SK-N-SH (cell line): ENCODE measurements at places on chromosomes 7 and 10.

- DNase-seq = no peak
Measured at GRCh38 chr10:64096941-64097340, 575.7 kb downstream of the REEP3 start.

DNA sequence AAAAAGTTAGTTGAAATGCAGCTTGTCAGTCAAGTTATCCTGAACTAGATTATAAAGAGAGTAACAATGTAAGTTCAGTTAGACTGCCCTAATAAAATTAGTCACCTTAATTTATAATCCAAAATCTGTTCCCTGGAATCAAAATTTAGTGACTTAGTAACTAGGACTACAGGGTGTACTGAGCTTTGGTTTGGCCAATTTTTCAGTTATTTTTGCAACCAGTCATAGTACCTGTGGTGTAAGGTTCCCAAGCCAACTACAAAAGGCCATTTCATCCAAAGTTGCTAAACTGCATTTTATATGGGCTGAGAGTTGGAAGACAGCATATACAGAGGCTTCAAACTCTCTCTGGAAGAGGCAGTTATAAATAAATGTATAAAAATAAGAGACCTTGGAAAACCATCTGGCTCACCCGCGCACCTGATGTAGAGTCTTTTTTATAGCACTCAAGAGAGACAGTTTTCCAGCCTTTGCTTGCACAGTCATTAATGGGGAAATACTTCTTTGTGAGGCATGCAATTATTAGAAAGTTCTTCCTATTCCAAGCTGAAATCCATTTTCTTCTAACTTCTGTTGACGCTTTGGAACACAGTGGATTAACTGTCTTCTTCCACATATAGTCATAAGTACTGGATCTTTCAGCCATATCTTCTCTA lies 59.2 kb downstream of the PUS7 start:
- no peak for DNase-seq

DNA sequence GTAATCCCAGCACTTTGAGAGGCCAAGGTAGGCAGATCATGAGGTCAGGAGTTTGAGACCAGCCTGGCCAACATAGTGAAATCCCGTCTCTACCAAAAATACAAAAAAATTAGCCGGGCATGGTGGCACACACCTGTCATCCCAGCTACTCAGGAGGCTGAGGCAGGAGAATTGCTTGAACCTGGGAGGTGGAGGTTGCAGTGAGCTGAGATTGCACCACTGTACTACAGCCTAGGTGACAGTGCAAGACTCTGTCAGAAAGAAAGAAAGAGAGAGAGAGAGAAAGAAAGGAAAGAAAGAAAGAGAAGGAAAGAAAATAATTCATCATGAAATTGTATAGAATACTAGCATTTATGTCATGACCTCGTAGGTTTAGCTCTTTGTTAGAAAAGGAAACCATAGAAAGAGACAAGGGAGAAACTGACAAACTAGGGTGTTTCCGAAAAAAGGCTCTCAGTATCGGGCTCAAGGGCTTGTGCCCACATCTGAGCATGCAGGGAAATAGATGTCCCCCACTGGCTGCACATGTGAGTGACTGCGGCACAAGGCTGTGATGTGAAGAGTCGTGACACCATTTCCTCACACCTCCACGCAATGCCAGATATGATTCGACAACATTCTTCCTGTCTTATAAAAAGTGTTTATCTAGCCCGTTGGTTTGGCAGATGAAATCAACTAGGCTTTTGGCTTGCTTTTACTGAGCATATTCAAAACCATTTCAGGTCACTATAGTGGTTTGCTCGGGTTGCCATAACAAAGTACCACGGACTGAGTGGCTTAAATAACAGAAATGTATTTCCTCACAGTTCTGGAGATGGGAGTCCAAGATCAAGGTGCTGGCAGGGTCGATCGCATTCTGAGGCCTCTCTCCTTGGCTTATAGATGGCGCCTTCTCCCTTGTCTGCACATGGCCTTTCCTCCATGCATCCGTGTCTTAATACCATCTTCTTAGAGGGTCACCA lies 2.0 kb downstream of the SRGN start:
- DNase-seq = no peak

DNA sequence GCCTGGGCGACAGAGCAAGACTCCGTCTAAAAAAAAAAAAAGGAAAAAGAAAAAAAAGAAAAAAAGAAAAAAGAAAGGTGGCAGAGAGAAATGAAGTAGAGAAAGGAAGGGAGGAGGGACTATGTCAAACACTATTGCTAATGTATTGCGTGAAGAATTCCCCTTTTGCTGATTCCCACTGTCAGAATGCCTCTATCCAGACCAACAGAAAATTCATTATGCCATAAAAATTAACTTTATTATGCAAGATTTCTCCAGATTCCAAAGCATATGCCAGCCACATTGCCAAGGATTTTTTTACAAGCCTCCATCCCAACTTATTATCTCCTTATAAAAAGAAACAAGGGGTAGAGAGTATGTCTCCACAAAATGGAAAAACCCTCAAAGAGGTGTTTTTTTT lies 209.3 kb downstream of the MTERF1 start:
- no peak for DNase-seq

- DNase-seq = no peak
Measured at GRCh38 chr10:47256751-47257336, 43.2 kb upstream of the GDF10 start.

- no peak for DNase-seq
Measured at GRCh38 chr10:6543431-6544005, 36.6 kb downstream of the PRKCQ start.

- DNase-seq = no peak
Measured at GRCh38 chr7:5363729-5364128, 59.9 kb downstream of the TNRC18 start.

DNA sequence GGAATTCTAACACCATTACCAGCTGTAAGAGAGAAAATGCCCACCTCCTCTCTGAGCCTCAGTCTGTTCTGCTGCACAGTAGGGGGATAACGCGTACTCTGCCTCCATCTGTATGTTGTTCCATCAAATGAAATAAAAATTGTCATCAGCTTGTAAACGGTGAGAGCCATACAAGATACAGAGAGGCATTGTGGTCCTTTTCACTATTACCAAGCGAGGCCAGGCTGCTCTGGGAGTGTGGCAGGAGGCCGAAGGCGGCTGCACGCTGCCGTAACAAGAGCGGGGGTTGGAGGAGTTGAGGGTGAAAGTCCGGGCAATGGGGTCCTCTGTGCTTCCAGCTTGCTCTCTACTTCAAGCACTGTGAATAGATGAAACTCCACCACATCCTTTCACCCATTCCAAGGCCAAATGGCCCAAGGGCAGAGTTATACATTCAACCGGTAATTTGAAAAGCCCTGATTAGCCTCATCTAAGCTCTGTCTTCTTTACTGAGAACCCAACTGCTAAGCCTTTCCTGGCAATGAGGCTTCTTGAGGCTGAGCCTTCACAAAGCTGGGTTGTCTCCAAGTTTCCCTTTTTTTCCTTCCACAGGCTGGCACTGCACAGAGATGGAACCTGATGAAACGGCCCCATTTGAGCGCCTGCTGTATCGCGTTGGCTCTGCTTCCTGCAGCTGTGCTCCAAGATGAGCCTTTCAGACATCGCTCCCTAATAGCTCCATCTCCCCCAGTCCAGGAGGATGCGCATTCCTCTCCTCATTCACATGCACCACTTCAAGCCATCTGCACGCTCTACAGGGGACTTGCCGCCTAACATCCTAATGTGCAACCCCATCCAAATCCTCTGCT lies 47.2 kb downstream of the PYROXD2 start:
- DNase-seq = no peak

- no peak for DNase-seq
Measured at GRCh38 chr7:151292850-151293249, 44.4 kb upstream of the SMARCD3 start.

- no peak for DNase-seq
Measured at GRCh38 chr7:115864082-115864481, 166.5 kb downstream of the TFEC start.

- DNase-seq = peak; percentile 49
Measured at GRCh38 chr10:119478811-119479341, 63.6 kb downstream of the RGS10 start.

GRCh38 chr7:7408001-7408770 lies 127.5 kb downstream of the COL28A1 start:
- no peak for DNase-seq

DNA sequence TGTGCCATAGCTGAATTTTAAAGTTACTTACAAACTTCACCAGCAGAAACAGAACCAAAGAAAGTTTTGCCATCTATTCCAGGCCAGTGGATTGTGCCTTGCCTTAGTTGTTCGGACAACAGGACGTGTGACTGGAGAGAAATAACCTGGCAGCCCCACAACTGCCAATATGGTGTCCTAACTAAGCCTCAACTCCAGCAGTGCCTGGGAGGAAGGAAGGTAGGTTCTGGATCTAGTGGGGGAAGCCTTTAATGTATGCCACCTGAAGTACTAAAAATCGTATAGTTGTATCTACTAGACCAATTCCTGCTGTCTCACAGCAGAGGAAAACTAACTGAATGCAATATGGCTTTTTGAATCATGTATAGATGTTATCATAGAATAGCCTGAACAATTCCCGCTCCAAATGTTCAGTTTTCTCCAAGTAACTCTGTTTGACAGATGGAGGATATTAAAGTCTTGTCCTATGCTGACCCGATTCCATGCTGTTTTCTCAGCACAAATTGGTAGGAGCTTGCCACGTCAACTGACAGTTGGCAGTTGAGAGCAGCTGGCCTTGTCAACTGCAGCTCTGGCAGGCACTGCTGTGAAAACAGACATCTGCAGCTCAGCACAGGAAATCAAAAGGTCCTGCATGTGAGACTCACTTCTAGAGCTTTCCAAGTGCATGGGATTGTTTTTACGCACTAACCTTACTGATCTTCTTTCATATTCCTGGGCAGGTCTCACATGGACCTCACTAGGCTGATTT lies 84.5 kb upstream of the WNT16 start:
- peak; percentile 25 for DNase-seq

DNA sequence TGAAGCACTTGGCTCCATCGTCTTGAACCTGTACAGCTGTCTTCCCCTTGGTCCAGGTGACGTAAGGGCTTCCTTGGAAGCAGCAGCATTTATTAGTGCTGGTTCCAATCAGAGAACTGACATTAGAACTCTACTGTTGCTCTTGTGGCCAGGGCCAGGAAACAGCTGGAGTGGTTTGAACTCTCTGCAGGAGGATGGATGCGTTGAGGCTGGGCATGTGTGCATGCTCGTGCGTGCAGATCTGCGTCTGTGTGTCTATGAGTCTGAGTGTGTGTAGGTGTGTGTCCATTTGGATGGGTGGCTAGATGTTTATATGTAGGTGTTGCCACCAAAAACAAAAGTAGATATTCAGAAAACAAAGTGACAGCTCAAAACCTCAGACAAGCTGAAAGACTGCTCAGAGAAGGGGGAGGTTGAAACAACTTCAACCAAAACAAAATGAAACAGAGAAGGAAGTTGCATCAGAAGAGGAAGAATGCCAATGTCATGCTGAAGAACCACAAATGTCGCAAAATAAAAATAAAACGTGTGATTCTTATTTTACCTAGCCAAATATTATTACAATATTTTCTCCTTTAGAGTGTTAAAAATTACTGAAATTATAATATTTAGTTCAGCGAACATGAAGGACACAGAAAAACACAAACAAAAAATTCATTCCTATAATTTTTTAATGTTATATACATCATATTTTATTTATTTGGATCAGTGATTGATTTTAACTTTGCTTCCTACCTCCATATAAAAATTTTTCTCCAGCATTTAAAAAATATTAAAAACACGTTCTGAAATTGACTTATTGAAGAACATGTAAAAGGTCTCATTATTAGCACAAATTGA lies 96.1 kb upstream of the MKLN1 start:
- no peak for DNase-seq

DNA sequence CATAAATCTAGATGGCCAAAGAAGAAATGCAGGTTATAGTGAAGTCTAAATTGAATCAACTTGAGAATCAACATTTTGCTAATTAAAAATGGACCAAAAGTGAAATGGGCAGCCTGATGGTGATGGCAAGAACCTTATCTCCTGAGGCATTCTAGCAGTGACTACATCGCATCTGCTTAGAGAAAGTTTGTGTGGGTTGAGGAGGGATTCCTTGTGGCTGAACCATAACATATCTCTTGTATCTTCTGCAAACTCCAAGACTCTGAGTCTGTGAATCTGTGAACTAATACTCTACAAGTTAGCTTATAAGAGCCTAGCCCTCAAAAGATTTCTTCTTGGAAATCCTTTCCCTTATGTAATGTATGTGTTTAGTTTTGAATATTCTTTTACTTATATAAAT lies 85.6 kb downstream of the PRKG1 start:
- no peak for DNase-seq

DNA sequence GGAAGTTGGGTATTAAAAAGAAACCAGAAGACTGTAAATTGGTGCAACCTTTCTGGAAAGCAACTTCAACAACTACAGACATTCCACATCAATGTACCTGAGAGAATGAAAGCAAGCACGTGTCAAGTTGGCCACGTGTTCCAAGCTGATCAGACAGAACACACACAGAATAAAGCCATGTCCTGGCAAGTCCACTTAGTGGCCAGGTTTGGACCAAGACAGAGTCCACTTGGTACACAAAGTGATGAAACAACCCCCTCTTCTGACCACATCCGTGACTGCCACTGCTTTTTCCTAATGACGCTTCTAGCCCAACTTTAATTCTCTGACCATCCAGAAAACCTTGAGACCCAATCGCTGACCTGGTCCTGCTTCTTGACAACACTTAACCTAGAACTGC lies 109.4 kb downstream of the ABLIM1 start:
- DNase-seq = peak; percentile 68

GRCh38 chr10:7634142-7634894 lies 32.4 kb downstream of the ITIH5 start:
- DNase-seq = no peak

GRCh38 chr10:120495226-120496009 lies 38.4 kb downstream of the PLPP4 start:
- peak; percentile 45 for DNase-seq
